Activated CD4-positive, alpha-beta T cell treated with anti-CD3 and anti-CD28 coated beads, Interleukin-2, amount 10 ng/mL, durations not matched to agents 7 days and 5 days (primary cell): ENCODE measurements at places on chromosomes 7 and 10.

DNA sequence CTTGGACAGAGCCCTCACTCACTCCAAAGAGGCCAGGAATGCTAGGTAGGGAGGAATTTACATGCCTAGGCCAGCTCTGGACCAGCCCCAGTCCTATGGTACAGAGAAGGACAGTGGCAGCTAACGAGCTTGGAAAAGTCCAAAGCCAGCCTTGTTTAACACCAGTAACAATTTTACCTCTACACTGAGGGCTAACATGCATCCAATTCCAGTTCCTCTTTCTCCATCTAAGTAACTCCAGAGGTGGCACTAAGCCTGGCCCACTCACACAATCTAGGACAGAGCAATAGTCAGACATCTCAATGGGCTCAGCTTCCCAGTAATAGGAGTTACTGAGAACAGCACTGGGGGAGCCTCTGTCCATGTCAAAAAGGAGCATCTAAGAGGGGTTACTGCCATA lies 5.7 kb upstream of the LCOR start:
- no peak for DNase-seq

- DNase-seq = no peak
Measured at GRCh38 chr7:84231157-84231556, 36.6 kb upstream of the SEMA3A start.

DNA sequence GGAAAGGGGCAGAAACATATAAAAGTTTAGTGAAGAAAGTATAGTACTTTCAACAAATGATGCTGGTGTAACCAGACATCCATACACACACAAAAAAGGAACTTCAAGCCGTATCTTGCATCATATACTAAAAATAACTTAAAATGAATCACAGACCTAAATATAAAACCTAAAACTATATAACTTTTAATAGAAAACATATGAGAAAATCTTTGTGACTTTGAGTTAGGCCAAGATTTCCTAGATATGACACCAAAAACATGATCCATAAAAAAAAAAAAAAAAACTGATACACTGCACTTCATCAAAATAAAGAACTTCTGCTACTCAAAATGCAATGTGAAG lies 40.9 kb downstream of the NUDCD3 start:
- no peak for DNase-seq

DNA sequence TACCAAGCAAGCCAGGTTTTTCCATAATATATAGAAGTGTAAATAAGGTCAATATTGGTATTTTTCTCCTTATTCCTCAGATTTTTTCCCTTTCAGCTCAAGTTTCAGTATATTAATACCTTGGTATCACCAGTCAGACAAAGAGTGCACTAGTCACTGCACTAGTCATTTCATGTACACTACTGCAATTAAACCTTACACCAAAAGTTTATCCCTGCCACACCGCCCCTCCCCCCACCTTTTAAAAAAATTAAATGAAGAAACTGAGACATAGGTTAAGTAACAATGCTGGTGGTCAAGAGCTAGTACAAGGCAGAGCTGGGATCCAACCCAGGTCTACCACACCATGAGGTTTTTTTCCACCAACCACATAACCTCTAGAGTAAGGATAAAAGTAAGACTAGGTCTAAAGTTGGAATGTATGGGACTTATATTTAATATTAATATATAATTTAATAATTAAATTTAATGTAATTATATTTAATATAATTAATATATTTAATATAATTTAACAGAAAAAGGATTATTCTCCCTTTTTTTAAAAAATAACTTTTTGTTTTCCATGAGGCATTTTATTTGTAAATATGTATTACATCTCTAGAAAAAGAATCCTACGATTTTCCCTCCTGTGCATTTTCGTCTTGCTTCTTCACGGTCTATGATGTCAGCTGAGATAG lies 68.5 kb downstream of the NT5C2 start:
- no peak for DNase-seq

DNA sequence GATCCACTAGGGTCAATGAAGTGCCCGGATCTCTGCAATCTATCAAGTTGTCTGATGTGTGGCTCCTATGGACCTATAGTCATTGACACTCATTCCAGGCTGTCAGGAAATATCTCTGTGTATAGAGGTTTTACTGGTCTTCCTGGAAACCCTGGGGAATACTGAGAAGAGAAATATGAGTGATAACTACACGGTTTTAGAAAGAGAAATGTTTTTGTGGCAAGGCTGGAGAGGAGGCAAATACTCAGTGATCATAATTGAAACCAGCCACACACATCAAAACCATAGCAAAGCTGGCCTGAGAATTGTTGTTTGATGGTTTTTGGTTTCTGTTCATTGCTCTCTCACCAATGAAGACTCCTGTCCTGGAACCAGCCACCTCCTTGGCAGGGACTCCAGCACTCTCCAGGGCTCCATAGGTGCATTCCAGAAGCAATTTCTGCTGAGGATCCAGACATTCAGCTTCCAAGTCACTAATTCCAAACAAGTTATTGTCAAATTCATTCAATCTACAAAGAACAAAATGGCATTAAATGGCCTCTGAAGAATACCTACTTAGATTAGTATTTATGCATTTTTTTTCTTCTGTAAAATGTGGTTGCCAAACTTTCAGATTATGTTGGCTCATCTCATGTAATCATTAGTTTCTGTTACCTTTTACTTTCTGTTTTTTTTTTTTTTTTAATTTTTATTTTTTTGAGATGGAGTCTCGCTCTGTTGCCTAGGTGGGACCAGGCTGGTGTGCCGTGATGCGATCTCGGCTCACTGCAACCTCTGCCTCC lies 108.6 kb upstream of the ABI1 start:
- DNase-seq = no peak

DNA sequence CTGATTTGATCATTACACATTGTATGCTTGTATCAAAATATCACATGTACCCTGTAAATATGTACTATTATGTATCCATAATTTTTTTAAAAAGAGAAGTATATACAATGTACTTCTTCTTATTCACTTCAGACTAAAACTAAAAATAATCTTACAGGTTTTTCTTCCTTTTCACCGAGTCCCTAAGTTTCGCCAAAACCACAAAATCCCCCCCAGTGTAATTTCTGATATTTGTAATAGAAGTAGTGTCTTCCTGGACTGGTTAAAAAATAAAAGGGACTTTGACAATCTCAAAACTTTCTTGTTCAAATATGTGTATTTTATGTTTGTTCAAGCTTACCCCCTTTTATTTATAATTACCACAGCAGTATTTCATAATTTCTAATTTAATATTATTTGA lies 23.9 kb downstream of the EPC1 start:
- no peak for DNase-seq

DNA sequence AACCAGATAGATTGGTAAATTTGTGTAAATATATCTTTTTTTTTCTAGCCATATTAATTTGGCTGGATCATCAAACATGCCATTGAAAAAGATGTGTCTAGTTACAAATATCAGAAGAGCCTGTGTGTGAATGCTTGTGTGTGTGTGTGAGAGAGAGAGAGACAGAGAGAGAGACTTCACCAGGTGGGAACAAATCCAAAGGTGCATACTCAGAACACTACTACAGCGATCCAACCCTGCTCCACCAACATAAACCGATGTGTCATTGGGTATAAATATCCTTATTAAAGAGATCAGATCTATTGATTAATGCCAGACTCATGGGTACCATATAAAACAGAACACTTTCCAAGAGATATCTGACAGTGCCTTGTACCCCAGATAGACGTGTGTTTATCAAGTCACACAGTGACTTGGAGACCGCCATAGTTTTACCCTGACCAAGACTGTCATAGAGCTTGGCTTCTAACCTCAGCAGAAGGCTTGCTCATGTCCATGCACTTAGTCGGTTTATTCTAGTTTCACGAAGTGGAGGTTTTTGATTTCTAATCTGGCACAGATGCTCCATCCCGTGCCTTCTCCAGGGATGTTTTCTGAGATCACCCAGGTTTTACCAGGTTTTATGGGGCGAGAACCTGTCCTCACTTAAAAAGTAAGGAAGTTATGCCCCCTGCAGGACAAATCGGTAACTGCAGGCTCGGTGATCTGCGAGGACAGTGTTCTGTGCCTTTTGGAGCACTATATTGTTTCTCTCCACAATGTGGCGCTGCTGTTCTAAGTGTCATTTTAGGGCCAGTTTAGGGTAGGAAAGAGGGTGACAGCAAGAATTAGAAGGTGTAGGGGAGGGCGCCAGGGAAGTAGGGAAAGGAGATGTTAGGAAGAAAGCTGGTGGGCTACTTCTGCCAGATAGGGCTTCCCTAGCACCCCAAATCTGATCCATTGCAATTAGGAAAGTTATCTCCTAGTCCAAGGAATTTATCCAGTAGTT lies 29.3 kb upstream of the WNT8B start:
- DNase-seq = peak; percentile 98

DNA sequence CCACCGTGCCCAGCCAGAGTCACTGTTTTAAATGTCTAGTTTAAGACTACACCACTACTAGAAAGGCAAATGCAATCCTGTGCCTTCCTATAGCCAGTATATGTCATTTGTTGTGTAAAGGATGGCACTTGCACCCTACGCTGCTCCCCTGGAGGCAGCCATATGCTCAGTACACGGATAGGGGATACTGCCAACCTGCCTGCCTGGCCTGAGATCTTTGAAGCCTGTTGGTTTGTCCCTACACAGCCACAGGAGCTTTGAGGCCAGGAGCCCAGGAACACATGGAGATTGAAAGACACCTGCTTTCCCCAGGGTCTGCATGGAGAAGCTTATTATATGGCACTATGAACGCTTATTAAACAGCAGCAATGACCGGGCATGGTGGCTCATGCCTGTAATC lies 2.3 kb upstream of the SCRN1 start:
- no peak for DNase-seq

- DNase-seq = no peak
Measured at GRCh38 chr10:31131251-31131650, 99.6 kb upstream of the ZNF438 start.

DNA sequence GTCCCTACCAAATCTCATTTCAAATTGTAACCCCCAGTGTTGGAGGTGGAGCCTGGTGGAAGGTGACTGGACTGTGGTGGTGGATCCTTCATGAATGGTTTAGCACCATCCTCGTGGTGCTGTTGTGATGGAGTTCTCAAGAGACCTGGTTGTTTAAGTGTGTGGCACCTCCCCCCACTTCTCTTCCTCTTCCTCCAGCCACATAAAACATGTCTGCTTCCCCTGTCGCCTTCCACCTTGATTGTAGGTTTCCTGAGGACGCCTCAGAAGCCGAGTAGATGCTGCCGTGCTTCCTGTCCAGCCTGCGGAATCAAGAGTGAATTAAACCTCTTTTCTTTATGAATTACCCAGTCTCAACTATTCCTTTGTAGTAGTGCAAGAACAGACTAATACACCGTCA lies 21.0 kb downstream of the GRB10 start:
- no peak for DNase-seq

- DNase-seq = no peak
Measured at GRCh38 chr7:23925088-23925487, 215.1 kb downstream of the STK31 start.

GRCh38 chr10:23294638-23295247 lies 49.9 kb downstream of the C10orf67 start:
- DNase-seq = no peak

- no peak for DNase-seq
Measured at GRCh38 chr10:60254776-60255175, 134.9 kb downstream of the ANK3 start.

- no peak for DNase-seq
Measured at GRCh38 chr7:13988731-13989125, 738 bp downstream of the ETV1 start.

- DNase-seq = no peak
Measured at GRCh38 chr10:104907521-104907920, 266.4 kb downstream of the SORCS3 start.

- no peak for DNase-seq
Measured at GRCh38 chr7:158406801-158407200, 180.8 kb downstream of the PTPRN2 start.

GRCh38 chr7:85851571-85852193 lies 664.8 kb upstream of the SEMA3D start:
- DNase-seq = no peak

- DNase-seq = no peak
Measured at GRCh38 chr10:72174297-72174662, 41.5 kb upstream of the ANAPC16 start.

- no peak for DNase-seq
Measured at GRCh38 chr7:94059746-94060145, 55.6 kb upstream of the BET1 start.

GRCh38 chr7:76066716-76067503 lies 19.0 kb downstream of the MDH2 start:
- DNase-seq = no peak

- DNase-seq = no peak
Measured at GRCh38 chr10:27949528-27950241, 49.2 kb downstream of the ODAD2 start.

DNA sequence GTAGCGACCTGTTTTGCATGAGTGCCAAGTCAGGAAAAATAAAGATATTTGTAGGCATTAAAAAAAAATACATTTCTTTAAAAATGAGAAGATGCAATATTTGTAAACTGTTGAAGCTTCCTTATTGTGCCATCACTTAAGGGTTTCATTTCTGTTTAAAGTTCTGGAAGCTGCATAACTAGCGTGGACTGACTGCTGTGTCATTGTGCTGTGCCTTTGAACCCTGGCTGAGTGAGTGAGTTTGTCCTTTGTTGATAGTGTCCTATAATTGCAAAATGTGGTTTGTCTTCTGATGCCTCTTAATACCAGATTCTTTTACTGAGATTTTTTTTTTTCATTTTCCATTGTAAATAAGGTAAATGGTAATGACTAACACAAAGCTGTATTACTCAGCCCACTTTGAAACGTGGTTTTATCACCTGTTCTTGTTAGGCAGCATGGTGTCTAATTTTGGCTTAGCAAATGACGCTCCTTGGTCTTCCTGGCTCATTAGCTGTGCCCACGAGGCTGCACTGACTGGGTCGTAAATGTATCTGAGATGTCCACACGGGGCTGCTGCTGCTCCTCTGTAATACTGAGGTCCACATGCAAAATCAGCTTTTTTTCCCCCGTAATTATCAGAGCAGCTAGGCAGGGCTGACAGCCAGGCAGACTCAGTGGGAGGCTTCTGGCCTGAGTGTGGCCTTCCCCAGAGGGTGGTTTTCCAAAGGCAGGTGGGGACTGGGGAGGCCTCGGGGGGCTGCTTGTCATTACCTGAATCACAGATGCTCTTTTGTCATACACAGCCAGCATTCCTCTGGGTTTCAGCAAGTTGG lies 14.8 kb downstream of the ZSCAN25 start:
- DNase-seq = no peak

DNA sequence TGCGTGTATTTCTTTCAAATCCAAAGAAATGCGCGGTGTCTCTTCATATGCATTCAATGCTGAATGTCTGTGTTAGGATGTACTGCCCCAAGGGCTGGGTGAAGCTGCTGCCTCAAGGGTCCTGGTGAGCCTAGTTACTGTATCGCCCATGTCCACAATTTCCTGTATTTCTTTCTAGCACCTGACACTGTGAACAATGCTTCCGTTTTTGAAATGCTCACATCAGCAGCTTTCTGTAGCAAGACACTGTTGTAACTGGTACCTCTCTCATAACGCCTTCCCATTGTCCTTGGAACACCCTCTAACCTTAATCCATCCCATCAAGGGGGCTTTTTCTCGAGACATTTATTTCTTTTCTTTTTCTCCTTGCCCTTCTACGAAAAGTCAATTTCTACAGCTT lies 25.1 kb downstream of the NRP1 start:
- DNase-seq = no peak

- DNase-seq = no peak
Measured at GRCh38 chr10:31749301-31749700, 179.3 kb downstream of the ARHGAP12 start.

GRCh38 chr7:6508539-6508938 lies 42.7 kb downstream of the GRID2IP start:
- DNase-seq = no peak
